ENCODE measurements at places on chromosomes 3 and 15. TPM values are rescaled to one million over a fixed set of nuclear protein-coding genes. Genes with fewer than 3 reads are reported as not detected.

- peak; percentile 35 for DNase-seq
Measured at GRCh38 chr15:78988361-78988911, 43.6 kb upstream of the CTSH start.

DNA sequence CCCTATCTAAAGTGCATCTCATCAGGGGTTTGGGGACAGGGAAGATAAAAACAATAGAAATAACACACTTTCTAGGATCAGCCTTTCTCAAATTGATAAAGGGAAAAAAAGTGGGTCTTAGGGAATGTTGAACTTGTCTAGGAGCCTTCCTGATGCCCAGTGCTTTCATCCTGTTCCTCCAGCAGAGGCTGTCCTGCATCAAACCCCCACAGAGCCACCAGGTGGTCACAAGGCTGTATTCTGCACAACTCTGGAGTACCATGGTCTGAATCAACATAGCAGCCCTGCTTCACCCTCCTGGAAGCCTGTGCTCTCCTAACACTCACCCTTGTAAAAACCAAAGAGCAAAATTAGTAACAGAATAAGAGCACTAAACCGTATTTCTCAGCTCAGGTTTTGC is 118.5 kb upstream of the SLC25A36 start:
- no peak for DNase-seq

GRCh38 chr15:36609793-36610192 is 30.4 kb downstream of the CDIN1 start:
- DNase-seq, result no peak

- DNase-seq, result no peak
Measured at GRCh38 chr3:35592589-35593295, 46.6 kb upstream of the ARPP21 start.

The C3orf70 gene
- not detected for total RNA-seq

Measured in activated CD8-positive, alpha-beta T cell treated with anti-CD3 and anti-CD28 coated beads, Interleukin-2, amount 10 ng/mL, durations not matched to agents 7 days and 5 days (primary cell).